Globus pallidus (tissue), 1 donor: ENCODE measurements at places on chromosomes 4 and X.

DNA sequence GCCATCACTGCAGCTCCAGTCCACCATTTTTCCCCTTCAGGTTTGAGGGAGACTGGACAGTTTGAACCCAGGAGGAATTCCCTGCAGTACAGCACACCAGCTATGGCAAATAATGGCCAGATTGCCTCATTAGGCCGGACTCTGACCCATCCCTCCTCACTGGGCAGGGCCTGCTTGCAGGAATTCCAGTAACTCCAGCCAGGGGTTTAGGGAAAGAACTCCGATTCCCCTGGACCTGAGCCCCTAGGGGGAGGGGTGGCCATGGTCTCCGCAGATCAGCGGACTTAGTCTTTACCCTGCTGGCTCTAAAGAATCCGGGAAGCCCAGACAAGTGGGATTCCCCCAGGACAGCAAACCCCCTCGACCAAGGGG is 342.8 kb downstream of the DMD start:
- no peak for DNase-seq

DNA sequence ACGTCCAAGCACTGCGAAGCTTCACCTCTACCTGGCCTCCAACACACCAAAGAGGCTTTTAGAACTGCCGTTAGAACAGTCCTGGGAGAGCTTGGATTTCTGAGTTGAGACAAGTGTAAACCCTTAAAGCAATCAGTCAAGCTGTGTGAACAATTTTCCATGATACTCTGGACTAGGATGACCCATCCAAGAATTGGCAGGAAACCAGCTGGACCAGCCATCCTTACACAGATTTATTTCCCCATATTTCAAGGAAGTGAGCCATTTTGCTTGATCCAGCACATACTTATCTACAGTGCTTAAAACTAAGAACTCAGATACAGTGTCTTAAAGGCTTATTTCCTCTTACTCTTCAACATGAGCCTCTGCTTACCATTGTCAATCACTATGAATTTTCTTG is 340.7 kb upstream of the HS3ST1 start:
- no peak for DNase-seq

- DNase-seq = no peak
Observed at GRCh38 chr4:36278789-36279188, 2.6 kb upstream of the DTHD1 start.

- no peak for DNase-seq
Observed at GRCh38 chrX:37455381-37455780, 106.2 kb downstream of the PRRG1 start.

DNA sequence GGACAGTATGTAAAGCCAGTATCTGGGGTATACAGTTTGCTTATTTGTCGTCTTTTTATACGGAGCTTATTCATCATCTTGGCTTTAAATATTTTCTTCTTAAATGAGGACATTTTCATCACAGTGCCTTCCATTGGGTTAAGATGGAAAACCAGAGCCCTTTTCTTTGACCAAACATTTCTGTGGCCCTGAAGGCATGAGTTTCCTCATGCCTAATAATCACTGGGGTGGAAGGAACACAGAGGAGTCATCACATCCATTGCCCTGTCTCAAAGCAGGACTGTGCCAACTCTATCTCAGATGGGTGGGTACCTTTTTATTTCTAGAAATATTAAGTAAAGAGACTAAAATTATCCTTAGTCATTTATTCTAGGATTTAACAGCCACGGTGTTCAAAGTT is 40.0 kb downstream of the CHRDL1 start:
- no peak for DNase-seq

DNA sequence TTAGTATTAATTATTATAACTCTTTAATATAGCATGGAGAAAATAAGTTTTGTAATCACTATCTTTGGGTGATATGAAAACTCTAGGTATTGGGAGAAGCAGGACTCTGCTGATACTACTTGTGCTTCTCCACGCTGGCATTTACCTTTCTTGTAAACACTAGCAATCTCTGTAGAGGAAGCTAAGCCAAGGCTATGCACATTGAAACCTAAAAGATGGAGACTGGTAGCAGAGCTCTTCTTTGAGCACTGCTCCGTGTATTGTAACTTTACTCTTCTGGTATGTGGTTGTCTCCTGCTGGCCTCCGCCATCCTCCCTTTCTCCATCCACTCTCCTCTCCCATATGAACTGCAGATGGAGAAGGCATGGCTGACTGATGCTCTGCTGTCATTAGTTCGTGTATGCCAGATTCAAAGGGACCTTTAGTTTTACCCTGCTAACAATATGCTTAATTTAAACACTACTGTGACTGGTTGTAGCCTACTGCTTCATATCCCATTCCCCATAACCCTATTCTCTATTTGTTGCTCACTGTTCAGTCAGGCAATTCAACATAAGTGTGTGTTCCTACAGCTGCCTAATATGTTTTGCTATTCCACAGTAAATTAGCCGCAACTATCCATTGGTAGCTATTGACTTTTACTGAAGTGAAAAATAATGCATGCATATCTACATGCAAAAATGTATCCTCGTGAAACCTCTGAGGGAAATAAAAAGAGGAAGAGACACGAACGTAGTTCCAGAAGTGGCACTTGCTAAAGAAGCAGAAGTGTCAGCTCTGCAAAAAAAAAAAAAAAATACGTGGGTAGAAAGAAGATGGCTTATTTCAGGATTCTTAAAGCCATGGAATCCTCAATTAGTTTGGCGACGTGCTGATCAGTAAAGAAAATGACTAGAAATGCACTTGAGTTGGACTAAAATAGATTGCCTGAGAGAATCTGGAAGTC is 55.6 kb upstream of the CCSER1 start:
- peak; percentile 17 for DNase-seq

- no peak for DNase-seq
Observed at GRCh38 chrX:65035446-65035770, 59.2 kb upstream of the ZC4H2 start.

DNA sequence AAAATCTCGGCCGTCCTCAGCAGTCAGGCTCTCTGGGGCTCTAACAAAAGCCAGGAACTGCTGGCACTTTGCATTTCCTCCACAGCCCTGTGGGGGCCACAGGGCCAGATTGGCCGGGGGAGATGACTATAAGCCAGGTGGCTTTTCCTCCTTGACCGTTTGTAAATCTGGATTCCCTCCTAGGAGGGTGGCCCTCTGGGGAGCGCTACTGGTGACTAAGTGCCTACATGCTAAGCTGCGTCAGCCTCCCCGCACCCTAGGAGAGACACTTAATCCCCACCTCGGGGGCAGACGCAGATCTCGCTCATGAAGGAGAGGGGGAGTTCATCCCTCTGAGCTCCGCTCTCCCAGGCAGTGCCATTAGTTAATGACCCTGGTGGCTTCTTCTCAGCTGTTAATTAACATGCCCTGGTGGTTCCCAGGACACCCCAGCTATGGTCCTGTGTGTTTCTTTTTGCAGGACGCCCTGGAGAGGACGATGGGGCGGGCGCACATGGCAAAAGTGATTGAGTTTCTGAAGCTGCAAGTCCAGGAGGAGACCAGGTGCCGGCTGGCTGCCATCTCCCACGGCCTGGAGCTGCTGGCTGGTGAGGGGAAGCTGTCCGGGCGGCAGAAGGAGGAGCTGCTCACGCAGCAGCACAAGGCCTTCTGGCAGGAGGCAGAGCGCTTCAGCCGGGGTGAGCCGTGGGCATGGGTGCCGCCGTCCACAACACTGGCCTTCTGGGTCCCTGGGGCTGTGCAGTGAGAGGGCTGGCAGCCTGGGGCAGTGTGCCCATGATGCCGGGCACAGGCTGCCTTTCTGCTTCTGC is 41.6 kb downstream of the EVC start:
- no peak for DNase-seq

GRCh38 chrX:146615628-146616348 is 193.8 kb upstream of the CXorf51B start:
- DNase-seq = no peak

DNA sequence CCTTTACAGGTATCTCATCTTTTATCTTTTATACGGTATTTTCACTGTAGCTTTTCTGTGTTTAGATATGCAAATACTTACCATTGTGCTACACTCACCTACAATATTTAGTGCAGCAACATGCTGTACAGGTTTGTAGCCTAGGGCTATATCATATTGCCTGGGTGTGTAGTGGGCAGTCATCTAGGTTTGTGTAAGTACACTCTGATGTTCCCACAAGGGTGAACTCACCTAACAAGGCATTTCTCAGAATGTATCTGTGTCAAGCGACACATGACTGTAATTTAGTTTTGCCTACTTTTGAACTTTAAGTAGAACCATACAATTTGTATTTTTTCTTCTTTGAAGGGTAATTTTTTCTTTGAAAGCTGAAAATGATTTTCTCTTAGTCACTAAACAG is 54.2 kb upstream of the SLC10A4 start:
- DNase-seq = no peak

GRCh38 chr4:6710282-6710681 is 617 bp upstream of the MRFAP1L1 start:
- no peak for DNase-seq

DNA sequence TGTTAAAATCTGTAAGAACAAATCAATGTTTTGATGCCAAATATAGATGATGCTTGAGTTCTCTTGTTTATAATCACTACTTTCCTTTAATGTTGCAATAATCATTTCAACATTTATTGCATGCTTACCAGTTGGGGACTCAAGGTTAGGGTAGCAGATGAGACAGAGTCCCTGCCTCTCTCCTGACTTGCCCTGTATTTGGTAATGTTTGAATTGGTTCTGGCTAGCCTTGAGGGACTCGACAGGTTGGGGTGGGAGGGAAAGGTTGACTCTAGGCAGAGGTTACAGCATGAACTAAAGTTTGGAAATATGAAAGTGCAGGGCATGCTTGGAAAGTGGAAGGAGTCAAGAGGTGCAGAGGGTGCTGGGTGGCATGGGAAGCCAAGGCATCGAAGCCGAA is 2.0 kb downstream of the SEC24B start:
- no peak for DNase-seq
